Activated T-cell treated with anti-CD3 and anti-CD28 coated beads, Interleukin-2, amount 50 U/mL, for 48 hours (primary cell): ENCODE measurements at places on chromosomes 6 and 20.

GRCh38 chr6:24207413-24207812 lies 81.4 kb downstream of the NRSN1 start:
- no peak for DNase-seq

DNA sequence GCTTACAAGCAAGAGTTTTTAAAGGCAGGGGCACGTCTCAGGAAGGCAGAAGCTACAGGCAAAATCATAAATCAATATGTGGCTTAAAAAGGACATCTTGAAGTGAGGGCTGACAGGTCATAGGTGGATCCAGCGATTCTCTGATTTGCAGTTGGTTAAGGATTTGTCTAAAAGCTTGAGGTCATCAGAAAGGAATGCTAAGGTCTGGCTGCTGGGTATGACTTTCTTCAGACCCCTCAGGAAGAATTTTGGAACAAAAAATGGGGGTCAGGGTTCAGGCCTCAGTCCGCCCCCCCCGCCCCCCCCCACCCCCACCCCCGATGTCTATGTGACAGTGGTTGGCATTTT lies 261.9 kb downstream of the CDH4 start:
- DNase-seq, result no peak

GRCh38 chr20:36149469-36149868 lies 5.1 kb upstream of the EPB41L1 start:
- DNase-seq, result no peak

- DNase-seq, result peak; percentile 60
These were observed 11.5 kb downstream of the PRDM1 start for GRCh38 chr6:106097411-106098231.

- DNase-seq, result no peak
These were observed 136.2 kb downstream of the GMPR start for GRCh38 chr6:16374461-16375200.

DNA sequence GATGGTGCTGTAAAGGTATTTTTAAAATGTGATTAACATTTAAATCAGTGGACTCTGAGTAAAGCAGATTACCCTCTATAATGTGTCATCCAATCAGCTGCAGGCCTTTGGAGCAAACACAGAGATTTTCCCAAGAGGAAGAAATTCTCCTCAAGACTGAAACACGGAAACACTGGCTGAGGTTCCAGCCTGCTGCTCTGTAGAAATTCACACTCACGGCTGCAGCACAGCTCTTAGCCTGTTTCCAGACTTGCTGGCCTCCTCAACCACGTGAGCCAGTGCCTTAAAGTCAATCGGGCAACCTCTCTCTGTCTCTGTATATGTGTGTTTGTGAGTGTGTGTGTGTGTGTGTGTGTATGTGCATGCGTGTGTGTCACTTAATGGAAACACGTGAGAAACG lies 41.1 kb downstream of the PDE10A start:
- DNase-seq, result no peak

- DNase-seq, result no peak
These were observed 69.3 kb upstream of the SLCO4A1 start for GRCh38 chr20:62572980-62573379.

GRCh38 chr6:82555801-82556200 lies 192.2 kb downstream of the TPBG start:
- DNase-seq, result no peak

- peak; percentile 50 for DNase-seq
These were observed 524 bp upstream of the NOL4L start for GRCh38 chr20:32585586-32586127.

DNA sequence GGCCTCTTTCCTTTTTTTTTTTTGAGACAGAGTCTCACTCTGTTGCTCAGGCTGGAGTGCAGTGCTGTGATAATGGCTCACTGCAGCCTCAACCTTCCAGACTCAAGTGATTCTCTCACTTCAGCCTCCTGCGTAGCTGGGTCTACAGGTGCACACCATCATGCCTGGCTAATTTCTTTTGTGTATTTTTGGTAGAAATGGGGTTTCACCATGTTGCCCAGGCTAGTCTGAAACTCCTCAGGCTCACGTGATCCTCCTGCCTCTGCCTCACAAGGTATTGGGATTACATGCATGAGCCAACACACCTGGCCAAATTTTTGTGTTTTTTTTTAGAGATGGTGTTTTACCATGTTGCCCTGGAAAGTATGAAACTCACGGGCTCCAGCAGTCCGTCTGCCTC lies 29.3 kb downstream of the SRC start:
- DNase-seq, result no peak

GRCh38 chr6:36025932-36026327 lies 1.5 kb upstream of the SLC26A8 start:
- no peak for DNase-seq

- DNase-seq, result no peak
These were observed 54.8 kb downstream of the PHACTR2 start for GRCh38 chr6:143732536-143732935.

GRCh38 chr20:3738111-3739053 lies 5.9 kb downstream of the HSPA12B start:
- DNase-seq, result no peak

- DNase-seq, result no peak
These were observed 78.3 kb downstream of the KIF6 start for GRCh38 chr6:39646751-39647420.

DNA sequence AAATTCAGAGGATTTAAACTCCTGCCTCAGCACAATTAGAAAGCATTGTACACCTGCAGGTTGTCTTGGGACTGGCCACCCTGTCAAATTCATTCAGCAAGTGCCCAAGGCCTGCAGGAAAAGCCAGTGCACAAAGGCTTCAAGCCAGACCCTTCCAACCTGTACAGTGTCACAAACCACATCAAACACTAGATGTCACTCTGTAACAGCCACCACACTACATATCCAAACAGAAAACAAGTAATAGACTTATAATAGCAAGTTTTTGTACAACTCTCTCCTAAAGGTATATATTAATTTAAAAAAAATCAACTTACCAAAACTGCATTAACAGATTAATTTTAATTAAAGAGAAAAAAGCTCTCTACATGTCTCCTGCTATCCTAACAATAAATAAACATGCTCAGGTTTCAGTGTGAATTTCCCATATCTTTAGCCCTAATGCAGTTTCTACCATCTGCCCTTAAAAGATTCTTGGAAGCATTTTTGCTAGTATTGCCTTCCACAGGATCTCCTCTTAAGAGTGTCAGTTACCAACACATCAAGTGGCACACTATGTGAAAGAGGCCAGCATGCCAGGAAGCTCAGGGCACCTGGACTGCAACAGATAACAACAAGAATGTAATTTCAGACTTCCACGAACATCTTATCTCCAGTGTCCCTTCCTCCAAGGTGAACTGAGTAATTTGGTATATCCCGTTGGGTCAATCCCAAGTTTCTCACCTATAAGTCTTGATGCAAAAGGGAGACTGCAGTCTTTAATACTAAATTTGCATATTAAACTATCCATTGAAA lies 47.5 kb downstream of the RALGAPA2 start:
- DNase-seq, result no peak

GRCh38 chr6:145272246-145272645 lies 463.1 kb downstream of the EPM2A start:
- no peak for DNase-seq

- DNase-seq, result no peak
These were observed 701 bp downstream of the RFX6 start for GRCh38 chr6:116877743-116878142.

GRCh38 chr6:33163540-33163939 lies 28.7 kb downstream of the COL11A2 start:
- no peak for DNase-seq

- no peak for DNase-seq
These were observed 171.0 kb upstream of the CITED2 start for GRCh38 chr6:139545206-139546105.

DNA sequence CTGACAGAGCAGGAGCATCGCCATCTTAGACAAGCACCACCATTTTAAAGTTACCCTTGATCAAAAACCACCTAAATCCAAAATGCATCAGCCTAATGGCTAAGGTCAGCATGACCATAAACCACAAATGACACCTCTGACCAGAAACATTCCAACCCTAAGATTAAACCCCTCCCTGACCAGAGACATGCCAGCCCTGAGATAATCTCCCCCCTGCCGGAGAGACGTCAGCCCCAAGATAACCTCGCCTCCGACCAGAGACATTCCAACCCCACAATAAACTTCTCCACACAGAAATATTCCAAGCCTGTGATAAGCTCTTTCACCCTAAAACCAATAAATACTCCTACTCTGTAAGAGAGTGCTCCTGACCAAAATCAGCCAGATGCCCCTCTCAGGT lies 53.5 kb downstream of the PXDC1 start:
- DNase-seq, result no peak

GRCh38 chr6:82144852-82145340 lies 102.6 kb downstream of the IBTK start:
- no peak for DNase-seq

- no peak for DNase-seq
These were observed 11.9 kb downstream of the HINT3 start for GRCh38 chr6:125968493-125968892.

DNA sequence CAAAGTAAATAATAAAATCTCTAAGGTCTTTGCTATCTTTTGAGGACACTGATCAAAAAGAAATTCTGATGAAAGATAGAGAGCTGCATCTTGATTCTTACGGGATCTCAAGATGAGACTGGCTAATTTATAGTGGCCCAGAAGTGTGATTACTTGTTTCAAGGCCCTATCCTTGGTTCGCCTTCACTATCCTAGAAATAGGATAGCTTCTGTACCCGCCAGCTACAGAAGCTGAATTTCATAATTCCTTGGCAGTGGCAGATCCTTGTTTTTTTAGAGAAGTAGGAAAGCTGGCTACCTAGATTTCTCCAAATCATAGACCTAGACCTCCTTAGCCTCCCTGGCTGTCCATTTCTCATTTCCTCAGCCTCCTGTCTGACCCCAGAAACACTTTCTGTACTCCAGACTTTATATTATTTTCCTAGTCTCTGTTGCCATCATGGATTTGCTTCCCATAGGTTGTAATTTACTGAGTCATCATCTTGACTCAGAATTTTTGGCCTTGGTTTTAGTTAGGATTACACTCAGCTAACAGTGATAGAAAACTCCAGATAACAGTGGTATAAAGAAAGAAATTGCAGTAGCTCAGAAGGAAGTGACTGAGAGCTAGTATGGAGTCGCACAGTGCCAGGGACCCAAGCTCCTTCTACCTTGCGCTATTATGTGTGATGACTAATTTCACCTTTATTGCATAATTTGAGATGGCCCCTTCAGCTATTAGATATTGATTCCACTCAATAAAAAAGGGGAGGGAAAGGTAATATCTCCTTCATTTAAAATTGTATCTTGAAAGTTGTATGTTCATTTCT lies 27.7 kb downstream of the PHF3 start:
- no peak for DNase-seq

DNA sequence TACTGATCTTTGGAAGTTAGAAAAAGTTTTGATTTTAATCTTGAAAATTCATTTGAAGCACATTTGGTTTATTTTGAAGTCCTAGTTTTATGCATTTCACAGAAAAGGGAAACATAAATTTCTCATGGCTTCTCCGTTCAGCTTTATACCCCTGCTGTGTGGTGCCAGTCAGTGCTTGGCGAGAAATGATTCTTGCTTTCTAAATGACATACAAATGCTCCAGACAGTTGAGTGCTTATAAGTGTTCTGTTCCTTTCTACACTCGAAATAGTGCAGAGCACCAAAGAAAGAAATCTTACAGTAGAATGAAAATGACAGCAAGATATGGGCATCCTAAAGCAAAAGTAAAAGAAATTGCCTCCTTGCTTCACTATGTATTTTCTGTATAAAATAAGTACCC lies 9.0 kb upstream of the ZNF292 start:
- DNase-seq, result no peak

DNA sequence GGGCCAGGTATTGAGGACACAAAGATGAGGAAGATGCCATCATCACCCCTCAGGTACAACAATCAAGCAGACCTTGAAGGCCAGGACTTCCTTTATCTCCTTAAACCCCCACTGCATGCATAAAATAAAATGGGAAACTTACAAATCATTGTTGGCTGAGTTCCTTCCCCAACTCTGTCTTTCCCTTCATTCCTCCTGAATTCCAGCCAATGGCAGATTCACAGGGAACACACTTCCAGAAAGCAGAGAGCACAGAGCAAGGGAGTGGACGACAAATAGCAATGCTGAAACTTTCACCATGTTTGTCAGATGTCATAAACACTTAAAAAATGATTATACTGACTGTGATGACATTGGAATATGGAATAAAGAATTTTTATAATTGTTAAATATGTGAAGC lies 37.3 kb upstream of the NXT1 start:
- DNase-seq, result no peak

GRCh38 chr20:669573-669972 lies 6.0 kb downstream of the SCRT2 start:
- DNase-seq, result no peak

- no peak for DNase-seq
These were observed 176.0 kb downstream of the SASH1 start for GRCh38 chr6:148518511-148519156.

DNA sequence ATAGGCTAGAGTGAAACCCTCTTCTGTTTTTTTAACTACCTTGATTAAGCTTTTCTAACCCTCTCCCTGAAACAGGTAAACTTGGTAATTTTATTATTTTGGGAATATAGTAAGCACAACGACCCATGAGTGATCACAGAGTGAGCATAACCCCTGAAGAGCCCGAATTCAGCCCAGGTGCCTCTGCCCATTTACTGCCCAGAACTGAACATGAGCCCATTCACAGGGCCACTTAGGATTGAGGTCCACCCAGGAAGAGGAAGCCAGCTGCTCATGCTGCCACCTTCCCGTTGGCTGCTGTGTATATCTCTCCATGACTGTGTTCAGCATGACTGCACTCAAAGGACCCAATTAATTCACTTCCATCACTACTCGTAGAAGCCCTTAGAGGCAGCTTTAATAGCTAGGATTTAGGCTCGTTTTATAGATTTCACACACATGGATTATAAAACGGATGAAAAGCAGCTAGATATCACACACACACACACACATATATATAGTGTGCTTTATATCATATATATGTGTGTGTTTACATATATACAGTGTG lies 8.3 kb upstream of the PDE10A start:
- no peak for DNase-seq

- no peak for DNase-seq
These were observed 204.6 kb downstream of the FOXC1 start for GRCh38 chr6:1814279-1814678.

DNA sequence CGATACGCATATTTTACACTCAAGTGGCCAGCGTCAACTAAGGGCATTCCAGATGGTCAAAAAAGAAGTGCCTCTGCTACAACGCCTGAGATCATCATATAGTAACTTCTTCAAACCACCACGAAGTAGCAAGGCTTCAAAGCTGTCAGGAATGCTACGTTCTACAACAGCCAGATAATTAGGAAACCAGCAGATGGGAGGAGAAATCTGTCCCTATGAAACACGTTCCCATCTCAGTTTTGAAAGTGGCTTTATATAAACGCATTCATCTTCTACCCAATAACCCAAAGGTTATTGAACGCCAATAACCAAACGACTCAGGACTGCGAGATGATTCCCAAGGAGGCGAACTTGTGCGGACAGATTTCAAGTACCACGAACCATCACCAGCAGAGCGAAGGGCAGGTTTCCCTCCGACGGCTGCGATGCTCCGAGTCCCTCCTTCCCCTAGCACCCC lies 1.2 kb downstream of the ABHD12 start:
- no peak for DNase-seq

DNA sequence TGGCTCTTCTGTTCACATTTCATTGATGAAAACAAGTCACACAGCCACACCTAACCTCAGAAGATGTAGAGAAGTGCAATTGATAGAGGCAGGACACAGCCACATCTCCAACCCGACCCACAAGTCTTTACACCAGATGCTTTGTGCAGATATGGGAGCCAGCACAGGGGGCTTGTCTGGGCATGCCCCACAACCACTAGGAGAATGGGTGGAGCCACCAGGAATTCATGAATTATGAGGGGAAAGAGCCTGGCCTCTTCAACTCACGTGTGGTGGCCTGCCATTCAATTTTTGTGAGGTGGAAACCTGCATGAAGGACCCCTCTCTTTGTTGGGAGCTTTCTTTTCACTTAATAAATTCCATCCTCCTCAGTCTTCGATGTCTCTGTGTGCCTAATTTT lies 79.1 kb downstream of the OGFRL1 start:
- DNase-seq, result no peak
